ENCODE measurements at places on chromosomes 12 and 14. TPM values are rescaled to one million over a fixed set of nuclear protein-coding genes. Genes with fewer than 3 reads are reported as not detected.
A peak's percentile ranks its signal among the peaks of the same experiment; 100 is the strongest.

The CLECL1 gene
- not detected for total RNA-seq

DNA sequence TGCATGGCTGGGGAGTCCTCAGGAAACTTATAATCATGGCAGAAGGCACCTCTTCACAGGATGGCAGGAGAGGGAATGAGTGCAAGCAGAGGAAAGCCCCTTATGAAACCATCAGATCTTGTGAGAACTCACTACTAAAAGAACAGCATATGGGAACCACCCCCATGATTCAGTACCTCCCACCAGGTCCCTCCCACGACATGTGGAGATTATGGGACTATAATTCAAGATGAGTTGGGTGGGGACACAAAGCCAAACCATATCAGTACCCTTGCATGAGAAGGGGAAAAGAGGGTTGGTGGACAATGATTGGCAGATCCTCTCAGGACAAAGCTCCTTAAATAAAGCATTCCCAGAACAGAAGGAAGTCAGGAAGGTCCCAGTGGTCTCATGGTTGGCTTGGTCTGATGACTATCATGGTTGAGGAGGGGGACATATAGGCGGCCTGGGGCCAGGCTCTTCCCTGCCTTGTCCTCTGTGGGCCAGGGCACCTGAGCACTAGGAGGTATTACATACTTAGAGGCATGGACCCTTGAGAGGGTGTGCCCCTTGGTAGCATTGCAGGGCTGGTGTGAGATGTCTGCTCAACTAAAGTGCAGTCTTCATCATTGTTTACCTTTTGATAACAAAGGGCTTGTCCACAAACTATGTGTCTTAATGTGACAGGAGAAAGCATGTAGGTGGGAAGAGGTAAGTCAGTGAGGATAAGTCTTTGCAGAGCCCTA lies 22.2 kb downstream of the HSD17B6 start:
- DNase-seq: no peak

GRCh38 chr14:37179896-37180502 lies 7.6 kb upstream of the SLC25A21 start:
- DNase-seq: peak; percentile 27

GRCh38 chr14:101810897-101811621 lies 49.5 kb downstream of the PPP2R5C start:
- peak; percentile 39 for DNase-seq

DNA sequence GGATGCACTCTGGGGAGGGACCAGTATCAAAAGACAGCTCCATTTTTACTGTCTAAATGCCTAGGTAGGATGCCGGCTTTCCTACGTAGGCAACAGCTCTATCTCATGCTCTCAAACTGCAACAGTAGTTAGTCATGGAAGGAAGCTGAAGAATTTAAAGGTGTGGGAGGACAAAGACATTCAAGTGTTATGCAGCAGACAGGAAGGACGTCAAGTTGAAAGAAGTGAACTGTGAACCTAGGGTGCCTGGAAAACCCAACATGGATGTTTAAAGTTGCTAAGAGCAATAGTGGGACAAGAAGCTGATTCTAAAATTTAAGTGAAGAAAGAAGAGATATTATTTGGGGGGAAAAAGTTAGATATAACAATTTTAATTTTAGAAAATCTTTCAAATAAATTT lies 5.9 kb downstream of the SEC23A start:
- DNase-seq: no peak

- peak; percentile 74 for DNase-seq
These were observed at the start of gene PTPN11 for GRCh38 chr12:112418608-112419296. PTPN11 (plus strand) TSS chr12:112418947; CDS start chr12:112419112, 165 bp downstream.
